ENCODE measurements at places on chromosomes 3 and 15.

- DNase-seq: no peak
Observed at GRCh38 chr15:31060429-31061140, 40.9 kb downstream of the TRPM1 start.

GRCh38 chr15:79539401-79539800, 107.3 kb downstream of the MINAR1 start:
- DNase-seq: no peak

DNA sequence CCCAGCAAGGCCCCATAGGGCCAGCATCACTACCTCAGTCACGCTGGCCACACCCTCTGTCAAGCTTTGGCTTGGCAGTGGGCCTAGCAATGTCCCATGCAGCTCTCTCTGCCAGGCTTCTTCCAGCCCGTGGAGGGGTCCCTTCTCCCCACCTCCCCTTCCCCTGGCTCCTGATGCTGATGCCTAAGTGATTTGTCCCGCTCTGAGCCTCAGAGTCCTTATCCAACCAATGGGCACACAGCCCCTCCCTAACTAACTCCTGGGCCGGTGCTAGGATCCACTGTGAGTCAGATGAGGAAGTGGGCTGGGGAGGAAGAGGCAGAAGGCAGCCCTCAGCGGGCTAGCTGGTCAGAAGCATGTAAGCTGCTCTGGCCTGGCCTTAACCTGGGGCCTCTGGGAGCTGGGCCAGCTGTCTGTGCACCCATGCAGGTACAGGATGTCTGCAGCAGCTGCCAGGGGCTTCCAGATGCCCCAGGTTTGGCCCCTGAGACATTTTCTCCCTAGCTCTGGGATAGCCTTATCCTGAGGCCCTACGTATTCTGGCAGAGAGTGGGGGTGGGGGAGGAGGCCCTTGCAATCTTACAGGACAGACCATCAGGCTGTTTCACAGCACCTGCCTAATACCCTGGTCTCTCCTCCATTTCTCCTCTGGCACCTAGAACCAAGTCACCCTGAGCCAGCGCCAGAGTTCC, 740 bp upstream of the ZBTB47 start:
- DNase-seq: peak; percentile 27

DNA sequence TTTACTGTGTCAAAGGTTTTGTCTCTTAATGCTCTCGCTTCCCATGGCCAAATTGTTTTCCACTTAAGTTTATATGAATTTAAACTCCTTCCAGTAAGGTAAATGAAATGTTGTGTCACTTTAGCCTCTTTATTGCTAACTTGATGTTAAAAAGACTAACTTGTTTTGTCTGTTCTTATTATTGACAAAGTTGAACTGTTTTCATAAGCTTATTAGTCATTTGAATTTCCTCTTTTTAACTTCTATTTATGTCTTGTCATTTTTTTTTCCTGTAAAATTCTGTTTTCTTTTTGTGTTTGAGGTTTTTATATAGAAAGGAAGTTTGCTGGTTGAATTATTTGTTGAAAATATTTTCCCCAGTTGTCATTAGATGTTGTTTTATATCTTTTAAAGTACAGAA, 25.8 kb downstream of the FAM98B start:
- DNase-seq: no peak

DNA sequence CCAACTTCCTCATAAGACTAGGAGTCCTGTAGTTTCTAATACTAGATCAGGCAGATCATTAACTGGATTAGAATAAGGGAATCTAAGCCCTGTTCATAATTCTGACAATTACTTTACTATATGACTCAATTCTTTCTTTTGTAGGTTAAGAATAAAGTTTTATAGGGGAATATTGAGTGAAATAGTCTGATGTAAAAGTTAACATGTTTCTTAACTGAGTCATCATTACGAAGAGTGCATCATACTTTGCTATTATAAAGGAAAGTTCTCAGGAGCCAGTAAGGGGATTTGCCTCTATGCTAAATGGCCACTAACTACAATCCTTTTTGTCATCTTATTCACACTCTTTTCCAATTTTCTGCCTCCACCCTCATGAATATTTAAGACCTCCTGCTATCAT, 63.1 kb downstream of the POLQ start:
- DNase-seq: no peak

DNA sequence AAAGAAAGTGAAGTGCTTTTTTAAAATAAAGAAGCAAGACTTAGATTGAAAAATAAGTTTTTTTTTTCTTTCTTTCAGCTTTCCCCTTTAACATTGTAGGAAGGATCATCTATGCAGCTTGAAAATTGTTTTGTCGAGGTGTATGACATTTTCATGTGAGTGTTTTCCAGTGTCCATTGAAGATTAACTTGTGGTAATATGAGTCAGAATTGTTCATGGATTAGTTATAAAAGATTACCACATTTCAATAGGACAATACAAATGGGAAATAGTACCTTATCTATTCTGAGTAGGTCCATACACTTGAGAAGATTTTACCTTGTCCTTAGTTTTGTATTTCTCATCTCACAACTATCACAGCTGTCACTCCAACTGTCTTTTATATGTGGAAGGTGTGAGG, 1234.7 kb downstream of the NSUN3 start:
- DNase-seq: no peak

GRCh38 chr3:62183969-62184368, 189.4 kb downstream of the FEZF2 start:
- no peak for DNase-seq

DNA sequence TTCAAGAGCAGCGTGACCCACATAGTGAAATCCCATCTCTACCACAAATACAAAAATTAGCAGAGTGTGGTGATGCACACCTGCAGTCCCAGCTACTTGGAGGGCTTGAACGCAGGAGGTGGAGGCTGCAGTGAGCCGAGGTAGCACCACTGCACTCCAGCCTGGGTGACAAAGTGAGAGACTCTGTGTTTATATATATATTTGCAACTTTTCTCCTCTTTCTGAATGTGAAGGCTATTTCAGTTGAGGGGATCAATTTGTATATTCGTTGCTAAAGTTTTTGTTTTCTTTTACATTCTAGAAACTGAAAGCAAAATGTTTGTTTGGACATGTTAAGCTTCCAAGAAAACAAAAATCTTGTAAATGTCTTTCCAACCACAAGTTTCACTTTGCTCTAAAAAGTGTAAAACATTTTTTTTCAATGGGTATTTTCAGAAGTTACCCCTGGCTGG, 29.8 kb upstream of the FAM98B start:
- no peak for DNase-seq

GRCh38 chr15:88014454-88015160, 241.9 kb downstream of the NTRK3 start:
- DNase-seq: no peak

- DNase-seq: no peak
Observed at GRCh38 chr15:57509126-57509525, 82.6 kb upstream of the MYZAP start.

DNA sequence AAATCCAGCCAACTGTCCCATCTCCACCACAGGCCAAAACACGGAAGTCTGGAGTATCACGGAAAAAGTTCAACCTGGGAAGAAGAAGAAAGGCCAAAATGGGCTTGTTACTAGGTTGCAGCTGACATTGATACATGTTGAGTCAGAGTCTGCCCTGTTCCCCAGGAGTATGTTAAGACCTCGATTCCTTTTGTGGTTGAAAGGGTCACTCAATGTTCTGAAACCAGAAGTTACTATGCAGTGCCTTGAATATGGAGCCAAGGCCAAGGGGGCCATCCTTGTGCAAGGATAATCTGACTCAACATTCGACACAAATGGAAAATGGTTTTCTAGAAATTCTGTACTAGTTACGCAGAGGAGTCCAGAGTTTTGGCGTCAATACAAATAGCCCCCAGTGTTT, 104.2 kb downstream of the DGKG start:
- no peak for DNase-seq

DNA sequence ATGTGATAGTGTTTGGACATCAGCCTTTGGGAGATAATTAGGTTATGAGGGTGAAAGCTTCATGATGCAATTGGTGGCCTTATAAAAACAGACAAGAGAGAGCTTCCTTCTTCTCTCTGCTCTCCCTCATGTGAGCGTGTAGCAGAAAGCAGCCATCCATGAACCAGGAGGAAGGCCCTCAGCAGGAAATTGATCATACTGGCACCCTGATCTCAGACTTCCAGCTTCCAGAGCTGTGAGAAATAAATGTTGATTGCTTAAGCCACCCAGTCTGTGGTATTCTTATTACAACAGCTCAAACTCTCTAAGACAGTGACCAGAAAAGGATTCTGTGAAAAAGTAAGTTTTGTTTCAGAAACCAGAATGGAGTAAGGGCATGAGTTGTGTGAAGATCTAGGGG, 13.3 kb downstream of the STAC start:
- DNase-seq: no peak

- DNase-seq: peak; percentile 70
Observed at GRCh38 chr15:51801391-51801835, 28.0 kb upstream of the TMOD3 start.

DNA sequence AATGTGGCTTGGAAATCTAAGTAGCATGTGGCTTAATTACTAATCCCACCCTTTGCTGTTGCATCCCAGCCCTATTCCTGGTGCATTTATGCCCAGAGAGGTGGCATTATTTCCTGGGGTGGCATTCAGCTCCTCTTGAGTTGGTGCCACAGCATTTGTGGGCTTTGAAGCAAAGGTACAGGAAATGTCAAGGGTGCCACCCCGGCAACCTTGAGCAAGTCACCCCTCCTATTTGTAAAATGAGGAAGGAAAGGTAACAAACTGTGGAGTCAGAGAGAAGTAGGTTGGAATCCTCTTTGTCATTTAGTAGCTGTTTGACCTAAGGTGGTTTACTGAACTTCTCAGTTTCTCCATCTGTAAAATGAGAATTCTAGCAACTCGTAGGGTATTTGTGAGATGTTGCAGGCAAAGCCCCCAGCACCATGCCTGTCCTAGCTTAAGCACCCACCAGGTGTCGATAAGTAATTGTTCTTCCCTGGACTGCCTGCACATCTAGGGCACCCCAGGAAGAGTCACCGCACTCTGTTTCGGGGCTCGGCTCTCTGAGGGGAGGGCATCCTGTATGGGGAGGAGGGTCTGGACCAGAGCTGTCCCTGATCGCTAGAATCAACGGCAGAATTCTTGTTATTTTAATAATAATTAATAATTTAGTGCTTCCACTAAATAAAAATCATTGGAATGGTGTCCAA, 17.1 kb downstream of the ISG20 start:
- DNase-seq: no peak

DNA sequence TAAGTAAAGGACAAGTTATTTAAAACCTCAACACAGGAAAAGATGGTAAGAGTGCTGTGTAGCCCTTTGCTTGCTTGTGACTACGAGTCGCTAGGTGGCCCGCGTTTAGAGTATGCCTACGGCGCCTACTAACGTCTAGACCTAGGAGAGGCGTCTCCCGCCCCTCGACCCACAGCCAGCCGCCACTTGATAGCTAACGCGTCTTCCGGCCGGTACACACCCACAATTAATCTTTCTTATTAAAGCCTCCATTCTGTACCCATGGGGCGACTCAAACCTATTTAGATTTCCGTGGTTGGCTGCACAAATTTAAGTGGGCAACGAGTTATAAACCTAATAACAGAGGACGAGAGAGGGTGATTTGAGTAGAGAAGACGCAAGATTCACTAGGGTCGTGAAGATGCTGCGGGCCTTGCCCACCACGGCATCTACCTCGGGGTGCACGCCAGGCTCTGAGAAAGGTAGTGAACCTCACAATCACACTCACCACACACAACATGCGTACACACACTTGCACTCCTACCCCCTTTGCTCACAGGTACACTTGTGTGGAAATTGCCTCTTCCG, 12.0 kb downstream of the SOX2 start:
- no peak for DNase-seq

DNA sequence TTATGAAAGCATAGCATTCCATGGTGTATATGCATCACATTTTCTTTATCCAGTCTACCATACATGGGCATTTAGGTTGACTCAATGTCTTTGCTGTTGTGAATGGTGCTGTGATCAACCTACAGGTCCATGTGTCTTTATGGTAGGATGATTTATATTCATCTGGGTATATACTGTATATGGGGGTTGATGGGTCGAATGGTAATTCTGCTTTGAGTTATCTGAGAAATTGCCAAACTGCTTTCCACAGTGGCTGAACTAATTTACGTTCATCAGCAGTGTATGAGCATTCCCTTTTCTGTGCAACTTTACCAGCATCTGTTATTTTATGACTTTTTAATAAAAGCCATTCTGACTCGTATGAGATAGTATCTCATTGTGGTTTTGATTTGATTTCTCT, 662.4 kb upstream of the BCHE start:
- DNase-seq: no peak

- DNase-seq: peak; percentile 29
Observed at GRCh38 chr15:91335702-91336101, 235.6 kb downstream of the SV2B start.

DNA sequence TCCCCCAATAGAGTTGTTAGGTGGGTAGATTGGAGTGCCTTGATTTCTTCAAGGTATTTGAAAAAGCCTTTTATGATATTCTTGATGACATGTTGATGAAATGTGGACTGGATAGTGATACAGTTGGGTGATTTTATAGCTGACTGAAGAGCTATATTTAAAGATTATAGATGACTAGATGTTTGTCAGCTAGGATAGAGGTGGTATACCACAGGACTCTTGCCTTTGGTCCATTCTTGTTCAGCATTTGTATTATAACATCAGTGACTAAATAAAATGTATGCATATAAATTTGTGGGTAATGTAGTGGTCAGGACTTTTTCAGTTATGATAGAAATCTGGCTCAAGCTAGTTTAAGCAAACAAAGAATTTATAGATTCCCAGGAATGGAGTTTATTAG, 143.9 kb downstream of the ZNF609 start:
- DNase-seq: no peak

Measured in SK-N-SH (cell line).